ENCODE measurements at places on chromosomes 11 and 22.

DNA sequence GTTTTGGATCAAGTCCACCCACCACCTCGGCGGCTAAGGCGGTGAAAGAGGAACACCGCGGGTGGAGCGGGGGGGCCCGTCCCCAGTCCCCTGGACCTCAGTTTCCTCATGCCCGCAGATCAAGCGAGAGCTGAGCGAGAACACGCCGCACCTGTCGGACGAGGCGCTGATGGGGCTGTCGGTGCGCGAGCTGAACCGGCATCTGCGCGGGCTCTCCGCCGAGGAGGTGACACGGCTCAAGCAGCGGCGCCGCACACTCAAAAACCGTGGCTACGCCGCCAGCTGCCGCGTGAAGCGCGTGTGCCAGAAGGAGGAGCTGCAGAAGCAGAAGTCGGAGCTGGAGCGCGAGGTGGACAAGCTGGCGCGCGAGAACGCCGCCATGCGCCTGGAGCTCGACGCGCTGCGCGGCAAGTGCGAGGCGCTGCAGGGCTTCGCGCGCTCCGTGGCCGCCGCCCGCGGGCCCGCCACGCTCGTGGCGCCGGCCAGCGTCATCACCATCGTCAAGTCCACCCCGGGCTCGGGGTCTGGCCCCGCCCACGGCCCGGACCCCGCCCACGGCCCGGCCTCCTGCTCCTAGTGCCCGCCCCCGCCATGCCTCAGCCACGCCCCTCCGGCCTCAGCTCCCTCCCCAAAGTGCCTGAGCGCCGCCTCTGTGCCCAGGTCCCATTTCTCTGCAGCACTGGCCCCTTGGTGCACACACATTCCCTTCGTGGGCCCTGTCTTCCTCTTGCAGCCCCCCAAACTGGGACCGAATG is 12.7 kb downstream of the MAFF start:
- peak; percentile 73 for DNase-seq

- no peak for DNase-seq
Measured at GRCh38 chr22:16819249-16819648, 6.0 kb downstream of the XKR3 start.

DNA sequence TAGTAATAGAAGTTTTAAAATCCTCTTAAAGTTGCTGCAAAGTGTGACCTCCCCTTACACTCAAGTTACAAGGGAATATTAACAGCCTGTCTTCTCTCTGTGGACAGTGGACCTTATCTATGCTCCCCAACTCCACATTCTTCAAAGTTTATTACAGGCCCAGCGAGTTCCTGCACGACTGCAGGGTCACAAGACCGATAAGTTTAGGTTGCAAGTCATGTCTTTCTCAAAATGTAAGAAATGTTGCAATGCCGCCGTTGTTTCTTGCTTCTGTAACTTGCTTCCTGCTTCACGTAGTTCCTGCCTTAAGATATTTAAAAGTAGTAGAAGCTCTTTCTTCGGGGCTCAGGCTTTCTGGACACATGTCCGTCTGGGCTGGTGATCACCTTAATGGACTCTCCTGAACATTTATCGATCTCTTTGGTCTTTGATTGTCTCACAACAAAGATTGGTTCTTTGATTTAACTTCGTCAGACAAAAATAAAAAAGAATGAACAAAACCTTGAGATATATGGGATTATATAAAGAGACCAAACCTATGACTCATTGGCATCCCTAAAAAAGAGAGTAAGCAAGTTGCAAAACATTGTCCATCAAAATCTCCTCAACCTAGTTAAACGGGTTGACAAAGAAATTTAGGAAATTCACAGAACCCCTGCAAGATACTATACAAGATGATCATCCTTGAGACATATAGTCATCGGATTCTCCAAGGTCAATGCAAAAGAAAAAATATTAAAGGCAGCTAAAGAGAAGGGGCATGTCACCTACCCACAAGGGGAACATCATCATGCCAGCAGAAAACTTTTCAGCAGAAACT is 45.4 kb upstream of the GLYAT start:
- no peak for DNase-seq

DNA sequence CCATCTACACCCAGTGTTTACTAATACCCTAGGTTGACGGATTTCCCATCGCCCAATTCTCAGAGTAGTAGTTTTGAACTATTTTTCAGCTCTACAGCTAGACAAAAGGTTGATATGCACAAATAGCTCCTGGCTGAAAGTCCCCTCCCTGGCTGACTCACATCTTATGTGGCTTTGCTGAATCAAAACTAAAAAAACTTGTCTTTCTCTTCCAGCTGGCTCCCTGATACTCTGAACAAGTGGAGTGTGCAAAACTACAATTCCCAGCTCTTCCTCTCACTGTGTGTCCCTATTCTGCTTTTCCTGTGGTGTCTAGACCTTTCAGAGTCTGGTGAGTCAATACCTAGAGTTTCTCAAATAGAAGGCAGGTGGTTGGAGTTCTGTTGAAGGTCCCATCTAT is 12.7 kb upstream of the LARGE1 start:
- DNase-seq = no peak

- DNase-seq = no peak
Measured at GRCh38 chr22:50665738-50666137, 6.9 kb upstream of the SHANK3 start.

DNA sequence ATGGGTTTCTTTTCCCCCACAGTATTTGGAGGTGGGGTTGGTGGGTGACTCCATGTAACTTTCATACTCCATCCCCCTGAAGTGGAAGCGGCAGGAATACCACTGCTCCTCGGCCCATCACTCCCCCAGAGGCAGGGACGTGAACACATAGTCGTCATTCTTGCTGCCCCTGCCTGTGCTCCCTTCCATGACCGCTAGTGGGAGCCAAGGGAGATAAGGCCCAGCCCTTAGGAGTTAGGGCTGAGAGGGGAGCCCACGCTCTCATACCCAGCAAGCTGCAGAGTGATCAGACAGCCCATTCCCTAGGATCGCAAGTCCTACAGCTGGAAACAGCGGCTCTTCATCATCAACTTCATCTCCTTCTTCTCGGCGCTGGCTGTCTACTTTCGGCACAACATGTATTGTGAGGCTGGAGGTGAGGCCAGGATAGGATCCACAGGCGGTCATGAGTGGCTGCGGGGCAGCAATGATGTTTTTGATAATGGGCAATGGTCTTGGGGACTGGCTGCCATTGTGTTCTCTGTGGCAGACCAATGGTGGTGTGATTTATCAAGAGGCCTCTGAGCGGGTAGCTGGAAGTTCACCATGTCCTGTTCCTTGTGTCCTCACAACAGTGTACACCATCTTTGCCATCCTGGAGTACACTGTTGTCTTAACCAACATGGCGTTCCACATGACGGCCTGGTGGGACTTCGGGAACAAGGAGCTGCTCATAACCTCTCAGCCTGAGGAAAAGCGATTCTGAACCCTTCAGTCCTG is 15.9 kb downstream of the RHOG start:
- DNase-seq = peak; percentile 62

- DNase-seq = no peak
Measured at GRCh38 chr11:28981381-28981780, 873.2 kb downstream of the METTL15 start.

DNA sequence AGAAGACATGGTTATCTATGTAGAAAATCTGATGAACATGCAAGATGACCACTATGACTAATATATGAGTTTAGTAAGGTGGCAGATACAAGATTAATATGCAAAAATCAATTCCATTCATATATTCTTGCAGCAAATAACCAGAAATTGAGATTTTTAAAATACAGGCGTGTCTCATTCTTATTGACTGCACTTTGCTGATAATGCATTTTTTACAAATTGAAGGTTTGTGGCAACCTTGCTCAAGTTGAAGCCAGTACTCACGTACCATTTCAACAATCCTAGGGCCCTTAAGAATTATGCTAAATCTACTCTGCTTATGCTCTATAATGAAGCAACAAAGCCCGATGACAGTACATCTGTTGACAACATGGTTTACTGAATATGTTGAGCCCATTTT is 104.6 kb downstream of the KCNQ1OT1 start:
- DNase-seq = no peak

DNA sequence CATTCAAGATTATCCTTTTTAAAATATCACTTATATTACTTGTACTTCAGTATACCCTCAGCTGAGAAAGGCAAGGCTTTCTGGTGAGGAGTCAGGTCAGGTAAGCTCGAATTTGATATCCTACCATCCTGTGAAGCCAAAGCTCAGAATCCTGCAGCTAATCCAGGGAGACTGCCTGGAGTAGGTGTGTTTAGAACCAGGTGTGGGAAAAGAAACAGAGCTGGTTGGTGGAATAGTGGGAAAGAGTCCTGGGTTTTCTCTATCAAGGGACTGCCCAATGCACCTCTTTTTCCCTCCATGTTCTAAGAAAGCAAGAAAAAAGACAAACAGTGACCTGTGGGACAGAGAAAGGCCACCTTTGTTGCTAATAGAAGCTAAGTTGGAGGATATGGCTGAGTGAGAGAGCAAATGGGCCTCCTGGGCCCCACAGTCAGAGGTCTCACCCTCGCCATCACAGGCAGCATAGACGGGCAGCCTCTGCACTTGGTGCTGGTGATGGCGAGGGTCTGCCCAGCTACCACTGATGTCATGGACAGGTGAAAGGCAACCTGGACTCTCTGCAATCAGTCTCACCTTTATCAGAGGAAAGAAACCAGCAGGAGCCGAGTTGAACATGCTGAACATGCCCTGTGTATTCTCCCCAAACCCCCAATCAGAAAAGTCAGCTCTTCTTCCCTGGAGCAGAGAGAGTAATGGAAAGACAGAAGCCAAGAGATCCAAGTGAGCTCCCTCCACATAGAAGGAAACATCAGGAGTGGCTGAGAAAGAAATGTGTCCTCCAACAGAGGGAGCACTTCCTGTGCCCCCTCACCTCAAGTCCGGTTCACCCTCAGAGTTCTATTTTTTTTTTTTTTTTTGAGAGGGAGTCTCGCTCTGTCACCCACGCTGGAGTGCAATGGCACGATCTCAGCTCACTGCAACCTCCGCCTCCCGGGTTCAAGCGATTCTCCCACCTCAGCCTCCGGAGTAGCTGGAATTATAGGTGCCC is 491.3 kb downstream of the BUD13 start:
- DNase-seq = no peak

DNA sequence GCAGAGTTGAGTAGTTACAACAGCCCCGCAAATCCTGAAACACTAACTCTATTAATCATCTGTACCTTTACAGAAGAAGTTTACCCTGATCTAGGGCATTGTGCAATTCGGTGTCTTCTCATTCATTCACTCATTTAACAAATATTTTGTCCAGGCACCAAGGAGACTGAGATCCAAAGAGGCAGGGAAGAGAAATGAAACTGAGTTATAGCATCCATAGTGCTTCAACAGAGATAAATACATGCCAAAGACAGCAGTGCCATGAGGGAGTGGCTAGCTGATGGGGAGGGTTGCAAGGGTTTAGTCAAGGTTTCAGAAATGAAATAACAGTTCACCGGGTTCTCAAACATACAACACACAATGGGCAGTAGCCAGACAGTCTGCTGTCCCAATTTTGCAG is 40.2 kb upstream of the MTNR1B start:
- no peak for DNase-seq

- DNase-seq = no peak
Measured at GRCh38 chr11:102293873-102294601, 23.2 kb upstream of the BIRC3 start.

DNA sequence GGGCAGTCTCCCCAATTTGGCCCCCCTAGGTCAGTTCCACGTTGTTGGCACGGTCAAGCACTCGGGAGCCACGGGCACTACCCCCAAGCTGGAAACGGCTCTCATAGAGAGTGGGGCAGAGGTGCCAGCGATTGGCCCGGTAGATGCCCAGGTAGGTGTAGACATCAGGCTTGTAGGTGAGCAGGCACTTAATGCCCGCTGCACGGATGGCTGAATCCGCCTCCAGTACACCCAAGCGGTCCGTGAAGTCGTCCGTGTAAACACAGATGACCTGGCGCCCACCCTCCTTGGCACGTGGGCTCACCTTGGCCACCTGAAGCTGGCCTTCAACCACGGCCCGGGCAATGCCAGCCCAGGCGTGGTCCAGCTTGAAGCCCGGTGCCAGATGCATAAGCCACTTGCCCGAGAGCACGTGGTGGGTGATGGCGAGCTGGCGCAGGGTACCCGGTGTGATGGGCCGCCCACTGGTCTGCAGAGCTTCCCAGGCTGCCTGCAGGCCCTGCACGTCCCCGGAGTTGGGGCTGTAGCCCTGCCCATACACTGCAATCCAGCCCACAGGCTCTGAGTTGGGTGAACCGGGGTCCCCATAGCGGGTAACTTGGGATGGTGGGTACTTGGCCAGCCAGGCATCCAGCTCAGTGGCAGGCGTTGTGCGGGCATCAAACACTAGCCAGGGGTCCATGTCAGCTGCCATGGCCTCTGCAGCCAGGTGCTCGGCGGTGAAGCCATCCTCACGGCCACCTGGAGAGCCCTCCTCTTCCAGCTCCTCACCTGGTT is 1.2 kb downstream of the C11orf68 start:
- no peak for DNase-seq
